NB4 (cell line): ENCODE measurements at places on chromosomes 7 and 10.

DNA sequence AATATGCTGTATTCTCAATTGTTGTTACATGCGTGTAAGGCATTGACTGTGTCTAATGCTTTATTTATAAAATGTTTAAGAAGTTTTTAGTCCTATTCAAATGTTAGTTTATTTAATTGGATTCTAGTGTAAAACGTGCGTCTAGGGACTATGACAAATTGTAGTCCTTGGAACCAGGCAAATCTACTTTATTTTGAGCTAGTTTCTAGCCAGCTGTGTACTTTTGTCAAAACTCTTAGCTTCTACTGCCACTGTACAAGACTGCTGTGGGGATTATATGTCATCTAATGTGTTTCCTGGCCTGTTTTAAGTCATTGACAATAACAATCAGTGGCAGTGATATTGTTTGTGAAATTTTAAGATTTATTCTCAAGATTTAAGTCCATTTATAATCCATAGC, 220.5 kb upstream of the SEMA3D start:
- no peak for DNase-seq

- DNase-seq = no peak
Observed at GRCh38 chr7:95675016-95675415, 78.7 kb upstream of the PDK4 start.

DNA sequence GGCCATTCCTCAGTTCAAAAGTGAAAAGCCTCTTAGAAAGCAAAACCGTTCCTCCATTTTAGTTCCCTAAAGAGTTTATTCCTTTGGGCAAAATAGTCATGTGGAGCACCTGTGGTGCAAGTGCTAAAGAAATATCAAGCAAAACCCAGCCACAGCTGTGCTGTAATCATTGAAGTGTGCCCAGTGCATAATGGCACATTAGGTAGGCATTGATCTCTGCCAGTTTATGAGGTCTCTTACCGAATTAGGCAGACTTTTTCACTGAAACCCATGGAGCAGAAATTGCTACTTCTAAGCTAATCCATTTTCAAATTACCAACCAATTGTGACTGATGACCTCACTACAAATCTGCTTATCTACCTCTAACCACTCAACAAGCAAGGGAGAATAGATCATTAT, 97.2 kb upstream of the SEMA3A start:
- DNase-seq = no peak

DNA sequence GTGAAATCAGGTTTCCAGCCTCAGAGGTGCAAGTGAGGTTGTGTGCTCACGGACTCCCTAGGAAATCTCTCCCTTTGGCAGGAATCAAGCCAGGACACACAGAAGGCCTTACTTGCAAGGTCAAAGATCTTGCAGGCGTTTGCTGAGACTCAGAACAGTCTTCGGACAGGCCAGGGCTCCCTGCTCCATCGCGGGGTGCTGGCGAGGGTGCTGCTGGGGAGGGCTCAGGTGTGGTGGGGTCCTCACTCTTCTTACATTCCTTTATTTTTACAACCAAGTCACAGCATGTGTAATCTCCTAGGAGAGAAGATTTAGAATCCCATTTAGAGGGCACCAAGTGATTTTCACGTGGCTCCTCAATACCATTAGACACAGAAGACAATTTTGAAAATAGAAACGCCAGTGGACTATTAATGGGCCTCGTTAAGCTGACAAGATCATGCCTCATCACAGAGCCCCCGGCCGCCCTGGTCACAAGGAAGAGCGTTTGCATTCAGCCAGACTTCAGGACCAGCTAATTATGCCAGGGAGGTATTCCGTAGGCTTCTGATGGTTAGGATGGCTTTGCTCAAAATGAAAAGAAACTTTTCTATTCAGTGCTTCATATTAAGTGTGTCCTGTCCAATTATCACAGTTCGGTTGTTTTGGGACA, 73.1 kb upstream of the ADAM12 start:
- DNase-seq = no peak

- DNase-seq = peak; percentile 37
Observed at GRCh38 chr7:155090684-155091083, 20.6 kb downstream of the HTR5A start.

DNA sequence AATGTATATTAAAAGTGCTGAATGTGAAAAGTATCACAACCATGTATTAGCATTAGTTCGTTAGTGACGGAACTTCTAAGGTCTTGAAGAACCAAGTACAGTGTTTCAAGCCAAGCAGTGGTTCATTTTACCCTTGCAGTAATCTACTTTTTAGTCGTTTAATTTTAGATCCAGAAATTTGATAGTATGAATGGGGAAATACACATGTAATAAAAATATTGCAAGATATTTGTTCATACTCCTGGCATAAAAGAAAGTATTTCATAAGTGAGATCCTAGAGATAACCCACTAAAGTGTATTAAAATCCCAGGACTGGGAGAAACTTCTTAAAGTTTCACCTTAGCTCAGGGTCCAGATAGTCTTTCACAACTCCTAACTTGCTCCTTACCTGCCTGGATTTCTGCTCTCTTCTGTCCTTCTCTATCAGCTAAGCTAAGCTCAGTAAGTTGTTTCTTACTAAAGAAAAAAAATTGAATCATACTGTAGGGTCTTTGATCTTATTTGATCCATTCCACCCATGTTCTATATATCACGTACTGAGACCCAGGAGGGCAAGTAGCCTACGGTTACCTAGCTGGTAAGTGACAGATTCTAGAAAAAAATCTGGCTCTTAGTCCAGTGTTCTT, 1.5 kb downstream of the BCAP29 start:
- DNase-seq = no peak

- no peak for DNase-seq
Observed at GRCh38 chr7:51012569-51013217, 230.0 kb upstream of the GRB10 start.

GRCh38 chr10:662686-663465, 26.6 kb downstream of the DIP2C start:
- DNase-seq = no peak

GRCh38 chr7:19109000-19109946, 8.2 kb downstream of the TWIST1 start:
- DNase-seq = no peak

DNA sequence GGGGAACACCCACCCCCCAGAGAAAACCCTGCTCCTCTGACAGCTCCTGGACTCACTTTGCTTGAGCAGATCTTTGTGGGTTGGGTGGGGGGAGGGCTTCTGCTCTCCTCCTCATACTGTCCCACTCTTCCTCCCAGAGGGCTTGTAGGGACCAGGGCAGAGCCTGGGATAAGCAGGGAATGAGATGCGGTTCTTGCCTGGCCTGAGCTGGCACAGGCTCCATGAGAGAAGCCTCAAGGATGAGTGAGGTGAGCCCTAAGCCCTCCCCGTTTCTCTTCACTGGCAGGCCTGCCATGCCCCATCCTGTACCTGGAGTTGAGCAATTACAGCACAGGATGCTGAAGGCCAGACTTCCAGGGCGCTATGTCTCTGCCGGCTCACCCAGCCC, 134.7 kb downstream of the ADAM12 start:
- no peak for DNase-seq

DNA sequence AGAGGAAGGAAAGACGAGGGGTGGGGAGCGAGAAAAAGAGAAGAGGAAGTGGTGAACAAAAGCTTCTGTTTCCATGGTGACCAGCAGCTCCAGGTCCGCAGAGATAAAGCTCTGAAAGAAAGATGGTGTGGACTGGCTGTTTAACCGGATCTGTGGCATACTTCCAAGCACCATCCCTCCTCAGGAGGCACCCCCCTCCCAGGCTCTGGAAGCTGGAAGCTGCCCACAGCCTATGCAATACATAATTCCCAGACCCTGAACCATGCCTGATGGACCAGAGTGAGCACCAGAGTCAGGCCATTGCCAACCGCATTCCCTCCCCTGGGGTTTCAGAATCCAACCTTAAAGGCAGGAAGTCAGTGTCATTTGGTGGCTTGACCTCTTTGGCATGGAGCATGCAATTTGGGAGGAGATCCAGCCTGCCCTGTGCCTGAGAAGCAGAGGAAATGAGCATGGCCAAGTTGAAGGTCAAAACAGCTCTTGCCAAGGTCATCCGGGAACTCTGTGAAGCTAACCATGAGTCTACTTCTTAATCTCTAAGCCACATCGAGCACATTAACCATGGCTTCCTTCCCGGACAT, 22.2 kb upstream of the CPXM2 start:
- peak; percentile 53 for DNase-seq

DNA sequence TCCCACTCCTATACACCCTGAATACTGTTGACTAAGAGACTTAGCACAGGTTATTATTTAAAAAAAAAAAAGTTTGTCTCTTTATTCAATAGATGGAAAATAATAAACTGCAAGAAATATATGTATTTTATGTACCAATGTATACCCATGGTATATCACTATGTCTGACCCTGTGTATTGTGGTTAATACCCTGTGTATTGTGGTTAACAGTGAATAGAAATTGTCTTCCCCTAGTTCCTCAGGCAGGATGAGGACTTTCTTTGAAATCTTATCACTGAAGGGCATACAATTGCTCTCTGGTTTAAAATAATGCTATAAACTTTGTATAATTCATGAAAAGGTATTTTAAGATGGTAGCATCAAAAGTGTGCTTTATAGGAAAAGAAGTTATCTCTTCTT, 80.0 kb upstream of the TMEM106B start:
- DNase-seq = no peak

DNA sequence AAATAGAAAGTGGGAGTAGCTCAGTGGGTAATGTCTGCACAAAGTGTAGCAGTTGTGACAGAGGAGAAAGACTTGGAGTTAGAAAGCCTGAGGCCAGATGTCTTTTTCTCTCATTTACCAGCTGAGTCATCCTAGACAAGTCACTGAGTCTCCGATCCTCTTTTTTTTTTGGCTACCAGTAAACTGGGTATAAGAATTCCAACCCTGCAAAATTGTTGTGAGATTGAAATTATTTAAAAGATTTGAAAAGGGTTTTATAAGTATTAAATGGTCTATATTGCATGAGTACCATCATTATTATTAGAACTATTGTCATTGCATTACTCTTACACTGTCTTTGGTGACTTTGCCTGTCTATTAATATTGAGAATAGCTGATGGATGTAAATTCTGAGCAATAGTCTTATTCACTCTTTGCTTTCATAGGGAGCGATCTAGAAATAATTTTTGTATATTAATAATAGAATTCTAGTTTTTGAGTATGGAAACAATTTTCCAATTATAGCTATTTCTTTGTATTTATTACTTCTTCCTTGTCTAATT, 74.0 kb downstream of the ARID5B start:
- peak; percentile 13 for DNase-seq

DNA sequence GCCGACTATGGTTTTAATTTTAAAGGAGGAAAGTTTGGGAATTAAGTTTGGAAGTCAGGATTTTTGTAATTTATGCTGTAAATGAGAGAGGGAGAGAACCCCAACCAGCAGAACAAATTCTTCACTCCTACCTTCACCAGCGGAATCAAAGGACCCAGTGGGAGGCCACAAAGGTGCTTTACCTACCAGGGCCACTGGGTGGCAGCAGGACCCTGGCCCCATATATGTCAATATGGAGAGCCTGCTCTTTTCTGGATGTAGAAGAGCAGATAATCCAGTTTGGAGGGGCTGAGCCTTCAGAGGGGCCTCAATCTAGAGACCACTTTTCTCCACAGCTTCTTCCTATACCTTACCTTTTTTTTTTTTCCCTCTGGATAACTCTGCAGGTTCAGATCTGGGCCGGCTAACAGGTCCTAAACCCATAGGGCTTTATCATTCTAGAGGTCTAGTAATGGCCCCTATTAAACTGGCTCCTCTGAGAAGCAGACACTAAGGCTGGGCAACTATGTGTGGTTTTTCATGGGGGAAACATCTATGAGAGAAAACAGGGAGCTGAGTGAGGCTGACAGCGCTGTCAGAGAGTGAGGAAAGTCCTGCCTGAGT, 8.5 kb upstream of the SCD start:
- peak; percentile 67 for DNase-seq

DNA sequence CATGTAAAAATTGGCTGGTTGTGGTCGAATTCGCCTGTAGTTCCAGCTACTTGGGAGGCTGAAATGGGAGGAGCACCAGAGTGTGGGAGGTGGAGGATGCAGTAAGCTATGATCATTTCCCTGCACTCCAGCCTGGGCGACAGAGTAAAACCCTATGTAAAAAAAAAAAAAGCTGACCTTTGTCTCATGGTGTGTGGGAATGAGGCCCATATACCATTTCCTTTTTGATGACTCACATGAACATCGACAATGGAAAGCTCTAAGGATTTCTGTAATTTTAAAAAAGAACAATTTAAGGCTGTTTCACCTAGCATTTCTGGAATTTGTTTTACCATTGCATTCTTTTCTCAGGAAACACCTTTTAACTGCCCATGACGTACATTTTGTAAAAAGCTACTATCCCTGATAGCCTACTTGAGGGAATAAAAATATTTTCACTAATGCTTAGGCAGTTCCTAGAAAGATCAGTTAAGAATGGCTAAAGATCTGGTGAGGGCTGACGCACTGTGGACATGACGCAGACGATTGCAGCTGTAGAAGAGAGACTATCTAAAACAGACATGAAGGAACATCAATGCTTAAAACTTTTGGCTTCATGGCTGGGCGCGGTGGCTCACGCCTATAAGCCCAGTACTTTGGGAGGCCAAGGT, 400.6 kb upstream of the IGFBP3 start:
- DNase-seq = no peak

DNA sequence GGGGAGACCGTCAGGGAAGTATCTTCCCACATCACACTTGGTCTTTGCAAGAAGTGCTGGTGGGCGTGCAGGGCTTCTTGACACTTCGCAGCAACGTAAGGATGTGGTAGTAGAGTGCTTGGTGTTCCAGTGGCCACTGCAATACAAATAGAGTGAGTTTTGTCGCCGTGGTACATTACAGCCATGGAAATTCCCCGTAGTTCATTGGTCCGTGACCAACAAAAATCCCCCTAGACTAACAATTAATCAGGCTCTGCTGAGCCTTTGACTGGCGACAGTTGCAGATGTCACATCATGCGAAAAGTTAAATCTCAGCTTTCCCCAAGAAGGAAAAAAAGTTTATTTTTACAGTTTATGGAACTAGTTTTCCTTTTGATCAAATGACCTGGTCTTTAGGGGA, 134.7 kb downstream of the MGMT start:
- no peak for DNase-seq
